ENCODE measurements at places on chromosomes 1 and 21. TPM values are rescaled to one million over a fixed set of nuclear protein-coding genes. Genes with fewer than 3 reads are reported as not detected.

GRCh38 chr1:247370786-247371732 lies 39.4 kb upstream of the ZNF496 start:
- DNase-seq, result no peak

- no peak for DNase-seq
Observed at GRCh38 chr1:171405391-171405714, 80.0 kb upstream of the PRRC2C start.

GRCh38 chr1:248853663-248854375 lies 5.1 kb downstream of the ZNF692 start:
- no peak for DNase-seq

DNA sequence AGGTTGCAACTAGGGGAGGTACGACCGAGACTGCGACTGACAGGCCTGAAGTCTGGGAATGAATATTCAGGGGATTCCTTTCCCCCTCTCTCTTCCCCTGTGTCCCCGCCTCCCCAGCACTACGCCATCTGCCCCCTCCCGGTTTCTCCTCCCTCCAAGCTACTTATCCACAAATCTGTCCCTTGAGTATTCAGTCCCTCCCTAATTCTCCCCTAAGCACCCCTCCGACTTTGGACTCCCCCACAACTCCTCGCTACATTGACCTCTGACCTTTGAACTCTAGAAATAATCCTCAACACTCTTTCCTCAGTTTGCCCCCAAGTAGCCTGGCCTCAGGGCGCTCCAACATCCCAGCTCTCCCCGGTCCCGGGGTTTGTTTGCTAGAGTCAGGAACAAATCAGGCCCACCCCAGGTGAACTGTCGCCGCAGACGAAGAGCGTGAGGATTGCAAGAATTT lies 393 bp downstream of the LYSMD1 start:
- no peak for DNase-seq

DNA sequence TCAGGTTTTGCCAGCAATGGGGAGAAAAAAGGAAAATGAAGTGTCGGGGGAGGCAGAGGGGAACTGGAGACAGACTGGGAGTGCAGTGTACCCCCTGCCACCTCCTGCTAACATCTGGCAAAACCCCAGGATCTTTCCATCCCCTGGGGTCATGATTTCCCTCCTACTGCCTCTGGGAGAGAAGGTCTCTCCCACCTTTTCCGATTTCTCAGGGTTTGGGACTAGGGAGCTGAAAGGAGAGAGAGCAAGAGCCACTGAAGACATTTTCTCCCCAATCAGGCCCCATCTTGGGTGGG lies 5.1 kb downstream of the FHL3 start:
- DNase-seq, result no peak

DNA sequence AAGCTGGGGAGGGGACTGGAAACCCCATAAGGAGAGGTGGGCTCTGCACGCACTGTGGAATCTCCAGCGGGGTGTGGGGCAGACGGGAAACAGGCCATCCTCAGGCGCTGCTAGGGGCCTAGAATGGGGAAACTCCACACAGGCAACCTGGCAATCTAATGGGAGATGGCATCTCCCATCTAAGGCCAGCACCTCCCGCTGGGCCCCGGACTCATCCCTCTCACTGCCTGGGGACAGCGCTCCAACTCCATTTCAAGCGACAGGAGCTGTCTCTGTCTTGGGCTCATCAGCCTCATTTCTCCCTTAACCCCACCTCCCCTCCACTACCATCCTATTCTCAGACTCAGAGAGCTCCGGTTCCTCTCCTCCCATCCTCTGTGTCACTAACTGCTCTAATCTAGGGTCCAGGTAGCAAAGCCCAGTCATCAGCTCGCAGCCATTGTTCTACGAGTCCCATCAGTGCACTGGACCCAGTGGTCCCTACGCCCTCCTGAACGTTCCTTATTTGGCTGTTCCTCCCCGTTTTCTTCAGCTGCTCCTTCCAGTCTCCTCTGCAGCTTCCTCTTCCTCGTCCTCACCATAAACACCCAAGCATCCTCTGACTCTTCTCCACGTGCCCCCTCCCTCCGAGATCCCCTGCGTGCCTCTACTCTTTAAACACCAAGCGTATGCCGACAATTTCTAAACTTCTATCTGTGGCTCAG lies 93.4 kb upstream of the CASZ1 start:
- no peak for DNase-seq

HES3 gene
- total RNA-seq, result not detected

AMPD1 gene
- total RNA-seq, result not detected

GRCh38 chr1:219902951-219903350 lies 25.4 kb downstream of the SLC30A10 start:
- DNase-seq, result no peak

GRCh38 chr1:247056071-247056470 lies 22.5 kb downstream of the ZNF670 start:
- no peak for DNase-seq

GRCh38 chr1:15308135-15308534 lies 61.1 kb downstream of the FHAD1 start:
- DNase-seq, result no peak

DNA sequence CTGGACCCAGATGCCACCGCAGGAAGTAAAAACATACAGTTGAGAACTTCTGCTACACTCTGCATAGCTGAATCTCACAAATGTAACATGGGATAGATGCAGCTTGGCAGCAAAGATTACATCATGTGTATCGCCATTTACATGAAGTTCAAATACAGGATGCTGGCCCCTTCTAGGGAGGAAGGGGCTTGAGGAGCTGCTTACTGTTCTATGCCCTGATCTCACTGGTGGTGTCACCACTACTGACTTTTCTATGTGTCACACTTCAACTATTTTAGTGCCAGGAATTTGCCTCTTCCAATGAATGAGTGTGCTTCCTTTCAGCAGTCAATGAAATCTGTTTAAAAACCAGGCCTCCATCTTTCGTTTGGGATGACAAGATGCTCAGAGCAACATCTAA lies 31.1 kb downstream of the MRAP start:
- no peak for DNase-seq

GRCh38 chr1:111139324-111139955 lies 453 bp downstream of the DRAM2 start:
- no peak for DNase-seq

ARMH1 gene
- 5.8 TPM for total RNA-seq

- DNase-seq, result no peak
Observed at GRCh38 chr1:94974824-94975223, 47.9 kb upstream of the CNN3 start.

FGR gene
- total RNA-seq, result 17.0 TPM

DNA sequence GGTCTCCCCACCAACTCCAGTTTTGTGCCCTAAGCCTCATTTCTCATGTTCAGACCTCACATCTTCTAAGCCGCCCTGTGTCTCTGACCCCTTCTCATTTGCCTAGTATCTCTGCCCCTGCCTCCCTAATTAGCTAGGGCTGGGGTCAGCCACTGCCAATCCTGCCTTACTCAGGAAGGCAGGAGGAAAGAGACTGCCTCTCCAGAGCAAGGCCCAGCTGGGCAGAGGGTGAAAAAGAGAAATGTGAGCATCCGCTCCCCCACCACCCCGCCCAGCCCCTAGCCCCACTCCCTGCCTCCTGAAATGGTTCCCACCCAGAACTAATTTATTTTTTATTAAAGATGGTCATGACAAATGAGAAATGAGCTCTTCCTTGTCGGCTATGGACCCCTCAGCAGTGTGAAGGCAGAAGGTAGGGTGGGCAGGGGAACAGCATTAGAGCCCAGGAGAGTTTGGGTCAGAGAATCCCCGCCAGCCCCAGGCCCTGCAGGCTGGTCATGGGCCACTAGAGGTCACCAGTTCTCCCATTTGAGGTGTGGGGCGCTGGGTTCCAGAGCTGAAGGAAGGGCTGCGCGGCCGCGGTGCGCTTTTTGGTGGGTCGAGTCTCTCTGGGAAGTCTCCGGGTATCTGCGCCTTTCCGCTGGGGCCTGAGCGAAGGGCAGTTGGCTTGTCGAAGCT lies 11.5 kb downstream of the ADAMTSL4 start:
- peak; percentile 67 for DNase-seq

CYP4A22 gene
- not detected for total RNA-seq

DNA sequence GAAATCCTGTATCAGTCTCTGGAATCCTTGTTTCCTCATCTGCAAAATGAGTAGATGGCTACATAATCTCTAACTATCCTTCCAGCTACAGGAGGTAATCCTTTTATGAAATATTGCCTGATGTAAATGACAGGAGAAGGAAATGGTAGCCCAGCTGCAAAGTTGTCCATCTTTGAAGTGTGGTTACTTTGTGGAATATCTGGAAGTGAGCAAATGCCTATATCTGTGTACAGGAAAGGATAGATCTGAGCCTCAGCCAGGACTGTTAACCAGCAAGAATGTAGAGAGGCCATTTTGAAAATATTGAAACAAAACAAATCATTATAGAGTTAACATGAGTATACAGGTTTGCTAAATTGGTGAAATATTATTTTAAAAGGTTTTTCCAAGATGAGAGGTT lies 74.8 kb upstream of the BMP8A start:
- DNase-seq, result no peak

All from thoracic aorta (tissue), 2 donors.